Activated naive CD4-positive, alpha-beta T cell treated with anti-CD3 and anti-CD28 coated beads, Interleukin-2, amount 50 U/mL, for 16 hours (primary cell): ENCODE measurements at places on chromosomes 2 and 18.

DNA sequence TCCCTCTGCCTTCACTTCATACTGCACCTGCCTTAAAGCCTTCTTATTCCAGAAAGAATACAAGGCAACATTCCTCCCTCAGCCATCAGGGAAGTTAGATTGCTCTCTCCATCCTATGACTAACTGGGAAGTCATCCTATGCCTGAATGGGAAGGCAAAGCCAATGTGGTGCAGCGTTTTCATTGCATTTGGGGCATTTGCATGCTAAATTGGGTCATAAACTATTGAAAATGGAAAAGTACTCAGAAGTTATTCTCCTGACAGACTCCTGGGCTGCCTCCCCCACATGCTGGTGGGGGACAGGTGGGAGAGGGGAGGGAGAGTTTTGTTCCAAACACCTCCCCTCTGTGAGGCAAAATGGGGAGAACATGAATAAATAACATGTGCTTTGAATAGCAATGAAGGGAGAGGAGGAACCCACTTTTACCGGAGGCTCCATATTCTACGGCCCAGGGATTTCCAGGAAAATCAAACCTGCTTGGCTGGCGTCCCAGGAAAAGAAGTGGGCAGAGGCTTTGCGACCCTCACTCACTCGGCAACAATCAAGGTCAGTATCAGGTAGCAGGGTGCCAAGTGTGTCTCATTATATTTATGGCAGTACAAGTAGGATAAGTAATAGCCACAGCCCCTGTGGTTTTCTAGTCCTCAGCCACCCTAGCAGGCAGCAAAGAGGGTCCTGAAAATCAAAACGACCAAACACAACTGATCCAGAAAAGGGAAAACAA, 84.1 kb downstream of the BOD1L2 start:
- DNase-seq = no peak

DNA sequence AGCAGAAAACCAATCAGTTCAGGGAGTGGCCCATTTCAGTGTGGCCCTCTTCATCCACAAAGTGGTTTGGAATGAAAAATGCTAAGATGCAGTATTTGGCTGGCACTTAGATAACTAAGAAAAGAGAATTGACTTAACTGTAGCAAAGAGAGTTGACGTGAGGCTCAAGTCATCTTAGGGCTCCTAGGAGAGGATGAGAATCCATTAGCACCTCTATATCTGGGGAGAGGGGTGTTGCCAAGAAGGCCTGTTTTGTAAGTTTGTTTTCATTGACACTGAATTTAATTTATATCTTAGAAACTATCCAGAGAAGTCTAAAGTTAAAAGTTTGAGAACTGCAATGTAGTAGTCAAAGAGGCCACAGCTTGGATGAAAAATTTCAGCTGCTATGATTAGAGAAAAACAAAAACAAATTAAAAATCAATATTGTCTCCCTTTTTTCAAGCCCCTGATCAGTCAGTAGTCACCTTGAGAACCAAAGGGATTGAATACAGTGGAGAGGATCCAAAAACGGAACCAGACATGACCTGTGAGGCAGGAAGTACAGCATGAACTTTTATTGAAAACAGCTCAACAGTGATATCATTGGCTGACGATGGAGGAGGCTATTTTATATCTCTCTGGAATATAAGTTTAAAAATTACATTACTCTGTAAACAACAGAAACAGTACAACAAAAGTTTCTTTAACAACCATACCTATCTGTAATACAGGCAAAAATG, 52.7 kb downstream of the PHLPP1 start:
- DNase-seq = no peak

- no peak for DNase-seq
Observed at GRCh38 chr2:223781560-223781959, 55.8 kb downstream of the AP1S3 start.

- no peak for DNase-seq
Observed at GRCh38 chr2:23699580-23699925, 227.4 kb downstream of the ATAD2B start.

DNA sequence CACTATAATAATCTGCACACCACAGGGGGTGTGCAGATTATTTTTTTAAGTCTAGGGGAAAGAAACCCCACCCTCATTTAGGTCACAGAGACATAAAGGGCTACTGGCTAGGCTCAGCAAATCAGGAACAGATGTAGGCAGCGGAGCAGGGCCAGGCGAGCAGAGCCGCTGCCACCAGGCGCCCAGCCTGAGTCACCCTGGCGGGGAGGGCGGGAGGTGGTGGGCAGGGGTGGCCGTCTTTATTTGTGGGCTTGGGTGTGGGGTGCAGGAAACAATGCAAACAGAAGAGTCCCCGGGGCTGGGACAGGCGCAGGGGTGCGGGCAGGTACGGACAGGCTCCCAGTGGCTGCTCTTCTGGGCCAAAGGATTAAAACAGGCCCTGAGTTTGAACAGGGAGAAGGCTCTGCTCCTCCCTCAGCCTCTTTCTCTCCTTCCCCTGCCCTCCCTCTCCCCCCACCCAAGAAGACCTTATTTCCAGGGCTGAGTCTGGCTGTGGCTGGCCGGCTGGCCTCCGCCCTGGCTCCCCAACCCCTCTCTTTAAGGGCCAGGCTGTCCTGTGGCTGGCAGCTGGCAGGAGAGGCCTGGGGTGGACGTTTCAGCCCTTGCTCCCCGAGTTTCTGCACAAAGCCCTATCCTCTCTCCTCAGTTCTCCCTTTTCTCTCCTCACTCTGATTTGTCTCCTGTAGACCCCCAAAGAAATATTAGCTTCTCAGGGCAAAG, 142.9 kb upstream of the SMAD2 start:
- no peak for DNase-seq

GRCh38 chr18:3246635-3247239, 864 bp upstream of the MYL12A start:
- DNase-seq = no peak

- no peak for DNase-seq
Observed at GRCh38 chr2:72914206-72914559, 3.1 kb upstream of the EMX1 start.

DNA sequence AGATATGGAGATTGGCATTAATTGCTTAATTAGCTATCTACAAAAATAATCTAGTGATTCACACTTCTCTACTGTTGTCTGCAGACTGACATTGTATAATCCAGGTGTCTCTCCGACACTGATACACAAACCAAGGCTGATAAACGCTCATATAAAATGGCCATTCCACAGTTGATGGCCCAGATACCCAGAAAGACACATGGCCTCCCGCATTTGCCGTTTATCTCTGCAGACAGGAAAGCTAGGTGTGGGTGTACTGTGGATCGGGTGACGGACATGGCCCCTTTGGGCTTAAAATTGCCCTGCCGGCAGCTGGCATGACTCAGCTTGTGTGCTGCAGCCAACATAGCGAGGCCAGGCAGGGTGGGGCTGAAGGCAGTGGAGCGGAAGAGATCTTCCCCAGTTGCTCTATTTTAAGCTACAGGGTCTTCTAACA, 18.5 kb downstream of the PMAIP1 start:
- DNase-seq = no peak

DNA sequence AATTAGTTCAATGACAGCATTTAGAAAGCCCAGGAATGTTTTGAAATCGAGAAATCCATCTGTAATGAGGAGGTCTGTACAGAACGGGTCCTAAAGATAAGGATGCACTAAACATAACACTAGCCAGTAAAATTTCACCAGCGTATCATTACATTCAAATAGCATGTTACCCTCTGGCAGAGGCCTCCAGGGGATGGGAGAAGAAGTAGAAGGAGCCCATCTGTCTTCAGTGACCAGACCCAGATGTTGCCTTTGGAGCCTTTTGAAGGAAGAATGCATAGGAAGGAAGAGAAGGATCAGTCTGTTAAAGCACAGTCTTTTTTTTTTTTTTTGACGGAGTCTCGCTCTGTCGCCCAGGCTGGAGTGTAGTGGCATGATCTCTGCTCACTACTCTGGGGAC, 86.1 kb upstream of the BCL2L11 start:
- no peak for DNase-seq

- no peak for DNase-seq
Observed at GRCh38 chr18:3540805-3541548, 91.0 kb downstream of the TGIF1 start.

GRCh38 chr2:88755836-88756235, 64.4 kb downstream of the RPIA start:
- no peak for DNase-seq

- DNase-seq = no peak
Observed at GRCh38 chr2:59398081-59398480, 1155.4 kb downstream of the BCL11A start.

GRCh38 chr2:217996361-217996760, 6.4 kb downstream of the TNS1 start:
- no peak for DNase-seq

DNA sequence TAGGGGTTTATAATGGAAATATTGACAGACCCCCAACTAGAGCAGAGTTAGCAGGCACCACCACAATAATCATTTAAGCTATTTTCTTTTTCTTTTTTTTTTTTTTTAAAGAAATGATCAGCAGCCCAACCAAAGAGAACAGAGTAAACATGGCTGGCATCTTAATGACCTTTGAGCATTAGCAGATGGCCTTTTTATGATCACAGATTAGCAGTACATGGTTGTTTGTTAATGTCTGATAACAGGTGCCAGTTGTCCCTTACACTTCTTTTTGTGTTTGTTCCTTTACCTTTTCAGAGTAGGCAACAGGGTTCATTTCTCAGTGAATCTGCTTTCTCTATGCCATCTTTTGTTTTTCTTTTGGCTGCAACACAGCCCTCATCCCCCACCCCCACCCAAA, 747.0 kb downstream of the BCL11A start:
- no peak for DNase-seq

DNA sequence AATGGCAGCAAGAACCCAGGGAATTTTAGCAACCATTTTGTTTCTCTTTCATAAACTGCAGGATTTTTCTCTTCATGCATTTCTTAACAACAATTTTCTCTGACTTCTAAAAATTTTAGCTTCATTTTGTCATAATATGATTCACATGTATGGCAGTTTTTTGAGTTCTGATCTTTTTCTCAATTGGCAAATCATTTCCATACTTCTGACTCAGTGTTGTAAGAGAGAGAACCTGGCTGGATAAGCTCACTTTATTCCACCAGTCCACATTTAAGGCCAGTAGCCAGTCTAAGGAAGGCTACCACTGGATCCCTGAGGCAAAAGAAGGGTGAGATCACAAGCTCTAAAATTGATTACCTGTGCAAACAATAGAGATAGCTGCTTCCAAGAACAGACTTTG, 42.8 kb upstream of the COL3A1 start:
- no peak for DNase-seq

DNA sequence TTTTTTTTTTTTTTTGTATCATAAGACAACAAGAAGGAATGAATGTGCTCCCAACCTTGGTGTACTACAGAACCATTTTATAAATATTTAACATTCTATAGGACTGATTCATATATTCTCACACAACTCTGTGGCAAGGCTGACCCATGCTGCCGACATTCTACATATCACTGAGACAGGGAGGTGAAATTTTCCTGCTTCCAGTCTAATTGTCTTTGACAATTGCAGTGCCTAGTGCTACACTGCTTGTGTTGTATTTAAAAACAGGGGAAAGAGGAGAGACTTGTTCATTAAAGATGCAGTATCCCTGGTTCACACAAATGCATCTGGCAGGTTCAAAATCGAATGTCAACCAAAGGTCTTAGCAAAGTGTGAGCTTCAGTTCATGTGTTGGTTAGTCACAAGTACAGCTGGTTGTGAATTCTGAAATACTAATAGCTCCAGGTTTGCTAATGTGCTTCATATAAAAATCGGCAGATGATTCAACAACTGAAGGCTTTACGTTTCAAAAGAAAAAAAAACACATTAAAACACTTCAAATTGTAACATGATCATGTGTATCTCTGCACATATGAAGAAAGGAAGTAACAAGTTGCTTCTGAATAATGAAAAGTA, 130.8 kb downstream of the FIGN start:
- DNase-seq = no peak

GRCh38 chr2:166867874-166868514, 20.3 kb upstream of the XIRP2 start:
- no peak for DNase-seq

DNA sequence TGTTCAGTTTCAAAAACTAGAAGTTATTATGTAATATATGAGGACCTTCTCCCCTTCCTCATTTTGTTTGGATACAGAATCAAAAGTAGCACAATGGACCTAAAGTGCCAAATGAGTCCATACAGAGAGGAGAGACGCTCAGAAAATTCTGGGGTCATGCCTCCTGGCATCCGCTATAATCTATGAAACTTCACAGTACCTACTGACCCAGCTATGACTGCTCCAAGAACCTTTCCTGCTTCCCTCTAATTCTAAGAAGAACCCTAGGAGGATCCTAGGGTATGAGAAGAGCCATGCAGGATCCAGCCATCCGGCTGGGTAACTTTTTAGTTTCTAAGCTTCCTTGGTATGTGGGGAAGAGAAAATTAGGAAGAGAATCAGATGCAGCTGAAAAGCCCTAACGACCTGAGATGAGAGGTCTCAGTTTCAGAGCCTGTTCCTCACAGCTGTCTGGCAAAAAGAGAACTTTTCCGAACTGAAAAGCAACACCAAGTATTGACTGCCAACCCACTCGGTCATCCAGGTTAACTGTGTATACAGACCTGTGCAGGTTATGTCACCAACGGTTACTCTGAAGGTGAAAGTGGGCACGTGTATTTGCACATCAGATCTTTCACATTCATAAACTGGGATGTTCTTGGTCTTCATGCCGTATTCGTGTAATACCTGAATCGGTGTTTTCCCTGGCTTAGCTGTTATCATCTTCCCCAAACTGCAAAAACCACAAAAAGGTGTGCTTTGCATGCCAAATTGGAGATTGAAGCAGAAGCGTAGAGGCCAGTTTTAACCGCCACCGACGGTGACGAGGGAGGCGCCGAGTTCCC, 1.1 kb downstream of the PRKRA start:
- no peak for DNase-seq

- DNase-seq = no peak
Observed at GRCh38 chr2:168944065-168944464, 43.0 kb downstream of the G6PC2 start.

DNA sequence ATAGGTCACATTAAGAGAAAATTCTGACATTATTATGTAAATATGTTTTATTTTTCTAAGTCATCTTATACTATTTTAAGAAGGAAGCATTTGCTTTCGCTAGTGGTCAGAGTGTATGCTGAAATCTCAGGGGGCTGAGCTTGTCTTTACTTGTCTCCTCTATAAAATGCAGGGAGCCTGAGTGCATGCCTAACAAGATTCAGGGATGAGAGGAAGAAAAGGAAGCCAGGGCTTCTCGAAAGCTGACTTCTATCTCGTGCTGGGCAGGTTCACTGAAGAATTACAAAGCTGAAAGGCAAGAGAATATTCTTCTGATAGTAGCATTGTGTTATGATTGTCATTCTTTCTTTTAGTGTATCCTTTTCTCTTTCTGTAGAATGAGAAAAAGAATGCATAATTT, 467.4 kb downstream of the SOX11 start:
- DNase-seq = no peak

GRCh38 chr2:80148906-80149305, 155.6 kb downstream of the LRRTM1 start:
- no peak for DNase-seq

DNA sequence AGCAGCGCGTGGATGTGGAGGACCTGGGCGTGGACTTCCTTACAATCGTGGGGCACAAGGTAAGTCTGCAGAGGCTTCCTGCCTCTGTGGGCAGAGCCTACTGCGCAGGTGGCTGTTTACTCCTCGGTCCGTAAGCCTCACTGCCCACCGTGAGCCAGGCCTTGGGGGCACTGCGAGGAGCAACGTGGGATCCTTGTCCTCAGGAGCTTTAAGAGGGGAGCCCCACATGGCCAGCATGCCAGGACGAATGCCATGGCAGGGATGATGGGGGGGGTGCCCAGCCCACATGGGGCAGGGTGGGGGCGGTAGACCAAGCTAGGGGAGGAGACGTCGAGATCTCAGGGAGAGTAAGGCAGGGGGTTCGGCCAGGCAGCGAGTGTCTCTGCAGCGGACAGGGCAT, 18.0 kb upstream of the ESPNL start:
- DNase-seq = no peak

- DNase-seq = no peak
Observed at GRCh38 chr2:12432985-12433625, 283.6 kb upstream of the TRIB2 start.
